Motor neuron (in vitro differentiated cells): ENCODE measurements at places on chromosomes 11 and 22.
A peak's percentile ranks its signal among the peaks of the same experiment; 100 is the strongest.

GRCh38 chr11:86418917-86419316 lies 44.2 kb downstream of the CCDC81 start:
- peak; percentile 64 for ATAC-seq

GRCh38 chr11:68324695-68325094 lies 12.3 kb downstream of the LRP5 start:
- ATAC-seq, result no peak

DNA sequence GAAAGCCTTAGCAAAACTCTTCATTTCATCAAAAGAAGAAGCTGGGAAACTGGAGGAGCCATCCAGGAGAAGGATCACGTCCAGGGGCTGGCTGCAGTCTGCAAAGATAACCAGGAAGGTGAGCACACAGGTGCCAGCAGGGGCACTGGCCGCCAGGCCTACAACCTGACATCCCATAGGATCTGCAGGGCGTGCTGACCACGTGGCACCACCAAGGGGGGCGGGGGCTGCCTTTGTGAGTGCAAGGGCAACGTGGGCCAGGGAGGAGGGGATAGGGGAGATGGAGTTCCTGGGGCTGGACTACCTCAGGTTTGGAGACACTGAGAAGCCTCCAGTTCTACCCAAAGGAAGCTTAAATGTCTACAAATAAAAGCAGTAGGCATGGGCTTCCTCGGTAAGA lies 102.7 kb upstream of the CCT8L2 start:
- ATAC-seq, result no peak

DNA sequence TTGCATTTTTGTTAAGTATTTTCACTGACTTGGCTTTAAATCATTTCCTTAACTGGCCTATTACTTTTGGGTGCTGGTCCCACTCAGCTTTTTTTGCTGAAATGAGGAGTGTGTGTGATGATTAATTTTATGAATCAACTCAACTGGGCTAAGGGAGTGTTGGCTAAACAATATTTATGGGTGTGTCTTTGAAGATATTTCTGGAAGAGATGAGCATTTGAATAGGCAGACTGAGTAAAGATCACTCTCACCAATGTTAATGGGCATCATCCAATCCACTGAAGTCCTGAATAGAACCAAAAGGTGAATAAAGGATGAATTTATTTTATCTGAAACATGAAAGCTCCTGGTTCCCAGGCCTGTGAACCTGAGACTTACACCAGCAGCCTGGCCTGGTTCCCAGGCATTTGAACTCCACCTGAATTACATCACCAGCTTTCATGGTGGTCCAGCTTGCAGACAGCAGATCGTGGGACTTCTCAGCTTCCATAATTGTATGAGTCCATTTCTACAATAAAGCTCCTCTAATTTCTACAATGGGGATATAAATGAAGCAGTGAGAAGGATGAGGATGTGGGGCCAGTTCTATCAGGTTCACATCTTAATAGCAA lies 241.3 kb upstream of the ZC3H12C start:
- ATAC-seq, result no peak

GRCh38 chr22:27990879-27991278 lies 71.8 kb upstream of the PITPNB start:
- peak; percentile 56 for ATAC-seq

DNA sequence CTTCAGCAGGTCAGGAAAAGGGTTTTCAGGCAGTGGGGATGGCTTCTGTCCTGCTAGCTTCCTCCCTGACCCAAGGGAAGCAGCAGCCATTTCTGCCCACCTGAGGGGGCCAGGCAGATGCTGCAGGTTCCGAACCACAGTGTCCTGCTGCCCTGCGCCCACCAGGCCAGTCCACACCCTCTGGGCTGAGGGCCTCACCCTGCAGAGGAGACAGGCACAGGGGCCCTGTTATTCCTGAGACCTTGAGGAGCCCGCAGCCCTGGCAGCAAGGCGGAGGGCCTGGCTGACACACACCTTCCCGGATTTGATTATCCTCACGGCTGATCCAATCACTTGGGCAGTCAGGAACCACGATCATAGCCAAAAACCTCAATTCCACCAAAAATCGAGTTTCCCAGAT lies 725.8 kb downstream of the BRD1 start:
- ATAC-seq, result no peak

DNA sequence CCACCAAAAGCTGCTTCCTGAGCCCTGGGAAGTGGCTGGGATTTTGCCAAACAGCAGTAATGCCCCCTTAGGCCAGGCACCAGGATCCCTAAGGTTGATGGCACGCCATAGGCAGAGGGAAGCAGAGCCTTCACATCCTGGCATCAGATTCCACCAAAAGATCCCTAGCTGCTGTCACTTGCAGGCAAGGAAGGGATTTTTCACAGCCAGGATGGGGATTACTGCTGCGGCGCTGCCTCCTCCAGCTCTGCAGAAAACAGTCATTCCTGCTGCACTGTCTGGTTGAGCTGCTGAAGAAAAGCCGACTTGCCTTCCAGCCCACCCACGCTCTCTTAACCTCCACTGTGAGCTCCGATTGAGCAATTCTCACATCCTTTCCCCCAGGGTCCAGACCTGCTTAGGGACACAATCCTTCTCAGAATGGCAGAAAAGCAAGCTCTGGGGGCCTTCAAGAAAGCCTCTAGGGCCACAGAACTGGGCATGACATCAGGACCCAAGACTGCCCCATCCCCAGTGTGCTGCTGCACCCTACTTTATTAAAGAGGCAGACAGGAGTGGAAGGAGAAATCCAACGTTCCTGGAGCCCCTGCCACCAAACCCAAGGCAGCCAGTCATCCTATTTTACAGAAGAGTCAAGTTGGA lies 19.9 kb downstream of the SYN3 start:
- ATAC-seq, result peak; percentile 23

- ATAC-seq, result no peak
Observed at GRCh38 chr11:17532784-17533183, 11.4 kb downstream of the USH1C start.

DNA sequence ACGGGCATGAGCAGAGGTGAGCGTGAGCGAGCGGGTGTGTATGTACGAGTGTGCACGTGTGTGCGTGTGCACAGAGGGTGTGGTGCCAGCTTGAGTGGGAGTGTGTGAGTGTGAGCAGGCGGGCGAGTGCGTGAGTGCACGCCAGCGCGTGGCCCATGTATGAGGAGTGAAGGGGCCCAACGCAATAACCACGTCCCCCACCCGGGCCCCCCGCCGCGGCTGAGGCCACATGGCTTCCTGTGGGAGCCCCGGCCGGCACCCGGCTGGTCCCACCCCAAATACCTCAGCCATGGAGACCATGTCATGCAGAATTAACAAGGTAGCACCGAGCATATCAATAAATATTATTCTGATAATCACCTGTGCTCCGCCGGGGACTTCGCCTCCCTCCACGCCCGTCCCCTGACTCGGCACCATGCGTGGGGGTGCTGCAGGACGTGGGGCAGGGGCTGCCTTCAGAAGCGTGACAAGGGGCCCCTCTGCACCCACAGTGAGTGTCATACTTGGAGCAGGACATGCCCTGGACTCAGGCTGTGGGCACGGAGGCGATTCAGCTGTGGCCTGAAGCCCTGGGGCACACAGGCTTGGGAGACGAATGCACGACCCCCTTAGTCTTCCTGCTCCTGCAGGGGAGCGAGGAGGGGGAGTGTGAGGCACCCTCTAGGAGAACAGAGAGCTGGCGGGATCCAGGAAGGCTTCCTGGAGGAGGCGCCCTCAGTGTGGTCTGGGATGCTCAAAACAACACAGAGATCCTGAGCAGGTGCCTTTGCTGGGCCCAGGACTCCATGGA lies 5.6 kb upstream of the TRABD start:
- no peak for ATAC-seq

DNA sequence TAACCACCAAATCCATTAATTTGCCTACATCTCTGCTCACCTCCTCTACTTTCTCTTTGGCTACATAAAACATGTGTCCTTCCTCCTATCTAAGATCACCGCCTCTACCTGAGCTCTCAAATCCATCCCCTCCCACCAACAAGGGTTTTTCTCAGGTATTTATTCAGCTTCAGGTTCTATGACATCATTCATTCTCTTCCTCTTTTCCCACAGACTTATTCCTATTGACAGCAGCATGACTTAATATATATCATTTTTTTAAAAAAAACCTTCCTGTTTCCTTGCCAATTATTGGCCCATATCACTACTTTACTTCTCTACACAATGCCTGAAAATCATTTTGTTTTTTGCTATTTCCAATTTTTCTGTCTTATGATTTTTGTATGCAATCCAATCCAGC lies 4.4 kb downstream of the CASP12 start:
- no peak for ATAC-seq

DNA sequence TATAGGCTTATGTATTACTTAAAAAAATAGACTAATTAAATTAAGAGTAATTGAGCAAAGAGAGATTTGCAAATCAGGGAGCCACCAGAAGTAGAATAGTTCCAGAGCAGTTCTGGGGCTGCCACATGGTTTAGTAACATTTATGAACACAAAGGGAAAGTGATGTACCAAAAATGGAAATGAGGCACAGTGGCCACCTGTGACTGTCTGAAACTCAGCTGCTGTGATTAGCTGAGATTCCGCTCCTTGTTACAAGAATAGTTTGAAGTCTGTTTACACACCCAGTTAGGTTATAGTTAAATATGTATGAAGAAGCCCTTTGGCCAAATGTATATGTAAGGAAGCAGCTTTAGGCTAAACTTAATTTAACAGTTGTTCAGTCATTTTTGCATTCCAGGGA lies 901.5 kb upstream of the CHORDC1 start:
- ATAC-seq, result peak; percentile 35

- ATAC-seq, result no peak
Observed at GRCh38 chr11:71429701-71430100, 18.5 kb downstream of the DHCR7 start.

- ATAC-seq, result peak; percentile 57
Observed at GRCh38 chr11:130528298-130529261, 80.1 kb downstream of the ADAMTS15 start.

- no peak for ATAC-seq
Observed at GRCh38 chr22:49749227-49749626, 78.4 kb downstream of the BRD1 start.

GRCh38 chr11:84947970-84948580 lies 679.1 kb downstream of the DLG2 start:
- no peak for ATAC-seq

- ATAC-seq, result no peak
Observed at GRCh38 chr22:45768490-45768889, 96.9 kb downstream of the ATXN10 start.

- ATAC-seq, result no peak
Observed at GRCh38 chr11:129698212-129698611, 117.4 kb upstream of the TMEM45B start.

- no peak for ATAC-seq
Observed at GRCh38 chr22:30452861-30453260, 19.0 kb downstream of the SEC14L3 start.

DNA sequence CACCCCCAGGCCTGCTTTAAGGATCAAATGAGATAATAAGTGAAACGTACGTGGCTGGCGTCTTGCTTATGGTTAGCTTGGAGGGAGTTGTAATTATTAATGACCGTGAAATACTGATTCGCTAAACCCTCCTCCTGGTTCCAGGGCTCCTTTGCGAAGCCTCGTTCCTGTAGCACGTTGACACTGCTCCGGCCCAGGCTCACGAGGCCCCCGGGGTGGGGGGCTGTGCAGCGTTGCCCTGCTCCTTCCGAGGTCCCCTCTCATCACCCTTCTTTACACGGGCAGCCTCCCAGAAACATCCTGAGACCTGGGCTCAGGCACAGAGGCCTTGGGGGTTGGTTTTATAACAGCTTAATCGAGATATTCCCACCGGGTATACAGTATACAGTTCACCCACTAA lies 9.1 kb downstream of the GRAMD4 start:
- ATAC-seq, result no peak

DNA sequence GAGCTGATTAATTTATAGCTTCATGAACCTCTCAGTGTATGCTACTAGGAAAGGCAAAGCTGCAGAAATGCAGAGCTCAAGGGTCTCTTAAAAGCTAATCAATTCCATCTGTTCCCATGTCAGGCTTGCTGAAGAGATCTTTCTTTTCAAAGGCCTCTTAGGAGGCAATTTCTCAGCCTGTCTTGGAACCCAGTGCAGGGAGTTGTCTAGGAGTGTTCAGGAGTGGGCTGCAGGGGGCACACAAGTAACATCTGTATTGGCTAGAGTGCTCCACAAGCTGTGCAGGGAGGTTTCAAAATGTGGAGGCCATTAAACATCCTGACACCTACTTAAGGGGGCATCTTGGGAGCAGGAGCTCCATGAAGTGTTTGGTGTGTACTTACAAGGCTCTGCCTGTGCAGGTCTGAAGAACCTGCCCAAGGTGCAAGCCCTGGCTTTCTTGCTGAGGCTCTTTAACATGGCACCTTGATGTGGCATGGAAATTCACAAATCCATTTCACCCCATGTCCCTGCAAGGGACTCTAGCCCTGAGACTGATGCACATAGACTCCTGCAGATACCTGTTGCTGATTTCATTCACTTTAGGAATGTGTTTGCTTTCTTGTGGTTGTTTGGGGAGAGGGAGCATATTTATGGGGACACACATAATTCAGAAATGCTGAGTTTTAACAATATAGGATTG lies 134.7 kb downstream of the ME3 start:
- ATAC-seq, result peak; percentile 59

DNA sequence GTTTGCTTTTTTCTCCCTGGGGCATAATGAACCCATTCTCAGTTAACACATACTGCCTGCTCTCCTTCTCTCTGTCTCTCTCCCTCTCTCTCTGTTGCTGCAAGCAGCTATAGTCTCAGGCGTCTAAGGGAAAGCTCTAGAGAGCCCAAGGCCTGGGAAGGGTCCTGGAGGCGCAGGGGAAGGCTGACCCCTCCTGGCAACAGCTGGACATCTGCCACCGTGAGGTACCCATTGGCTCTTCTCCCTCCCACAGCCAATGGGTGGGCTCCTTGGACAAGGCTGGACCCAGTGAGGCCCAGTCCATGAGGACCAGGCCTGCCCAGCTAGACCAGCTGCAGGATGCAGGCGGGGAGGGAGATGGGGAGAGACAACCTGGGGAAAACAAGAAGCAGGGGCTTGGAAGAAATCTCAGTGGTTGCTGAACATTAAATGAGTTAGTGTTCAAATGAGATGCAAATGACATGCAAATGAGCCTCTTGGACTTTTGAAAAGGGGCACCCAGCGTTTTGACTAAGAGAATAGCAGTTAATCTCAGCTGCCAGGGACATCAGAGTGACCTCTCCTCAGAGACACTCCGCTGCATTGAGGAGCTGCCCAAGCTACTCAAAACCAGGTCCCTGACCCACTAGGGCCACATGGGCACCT lies 349.7 kb downstream of the BUD13 start:
- ATAC-seq, result peak; percentile 61

- ATAC-seq, result no peak
Observed at GRCh38 chr11:9643751-9644150, 20.1 kb upstream of the SWAP70 start.
